Bronchial epithelial cell (primary cell): ENCODE measurements at places on chromosomes 7 and 10.

DNA sequence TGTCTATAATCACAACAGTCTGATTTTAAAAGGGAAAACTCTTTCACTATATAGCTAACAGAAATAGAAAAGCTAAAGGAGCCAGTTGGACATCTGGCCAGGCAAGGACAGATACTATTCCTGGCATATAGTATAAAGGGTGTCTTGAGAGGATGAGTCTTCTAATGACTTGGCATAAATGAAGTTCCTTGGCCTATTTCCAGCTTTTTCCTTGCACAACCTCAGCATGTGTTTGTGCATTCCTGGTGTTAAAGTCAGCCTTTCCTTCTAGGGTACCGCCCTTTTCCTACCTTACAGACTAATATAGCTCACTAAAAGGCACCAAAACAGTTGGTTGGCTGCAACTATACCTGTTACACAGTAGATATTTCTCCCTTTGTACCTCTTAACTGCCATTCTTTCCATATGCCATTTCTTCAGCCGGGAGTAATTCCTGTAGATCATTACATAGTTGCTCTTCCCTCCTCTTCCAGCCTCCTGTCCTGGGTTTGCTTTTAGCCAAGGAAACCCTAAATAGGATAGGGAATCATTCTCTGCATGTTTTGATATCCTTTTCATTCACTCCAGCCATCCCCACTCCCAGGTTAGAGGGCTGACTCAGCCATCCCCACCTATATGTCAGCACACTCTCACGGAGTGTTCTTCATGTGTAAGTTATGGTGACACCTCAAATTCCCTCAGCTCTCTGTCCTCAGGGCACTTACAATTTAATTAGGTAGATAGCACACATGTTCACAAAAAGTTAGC lies 102.1 kb upstream of the MDFIC start:
- peak; percentile 100 for DNase-seq

- DNase-seq: peak; percentile 88
Measured at GRCh38 chr7:38893061-38893460, 15.9 kb downstream of the VPS41 start.

- DNase-seq: no peak
Measured at GRCh38 chr7:24119852-24120251, 164.1 kb upstream of the NPY start.

DNA sequence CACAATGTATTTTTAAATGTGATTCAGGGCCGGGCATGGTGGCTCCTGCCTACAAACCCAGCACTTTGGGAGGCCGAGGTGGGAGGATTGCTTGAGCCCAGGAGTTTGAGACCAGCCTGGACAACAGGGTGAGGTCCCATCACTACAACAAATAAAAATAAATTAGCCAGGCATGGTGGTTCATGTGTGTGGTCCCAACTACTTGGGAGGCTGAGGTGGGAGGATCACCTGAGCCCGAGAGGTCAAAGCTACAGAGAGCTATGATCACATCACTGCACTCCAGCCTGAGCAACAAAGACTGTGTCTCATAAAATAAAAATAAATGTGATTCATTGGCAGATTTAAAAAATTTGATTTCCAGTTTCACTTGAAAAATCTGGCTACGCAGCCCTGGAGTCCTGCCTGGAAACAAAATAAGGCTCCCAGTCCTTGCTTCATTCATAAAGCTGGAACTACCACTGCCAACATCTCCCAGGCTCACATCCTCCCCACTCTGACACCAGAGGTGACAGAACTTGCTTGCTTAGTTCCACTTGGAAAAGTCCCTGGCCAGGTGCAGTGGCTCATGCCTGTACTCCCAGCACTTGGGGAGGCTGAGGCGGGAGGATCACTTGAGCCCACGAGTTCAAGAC lies 27.9 kb upstream of the SLC35G1 start:
- DNase-seq: no peak

GRCh38 chr10:70851597-70852475 lies 36.1 kb downstream of the SGPL1 start:
- no peak for DNase-seq

- DNase-seq: peak; percentile 100
Measured at GRCh38 chr7:77393261-77393660, 22.9 kb downstream of the GSAP start.

GRCh38 chr7:33868166-33868565 lies 37.2 kb upstream of the BMPER start:
- peak; percentile 52 for DNase-seq

GRCh38 chr10:92573091-92573797 lies 649 bp downstream of the IDE start:
- peak; percentile 37 for DNase-seq

GRCh38 chr10:4083509-4084003 lies 298.5 kb upstream of the KLF6 start:
- no peak for DNase-seq

DNA sequence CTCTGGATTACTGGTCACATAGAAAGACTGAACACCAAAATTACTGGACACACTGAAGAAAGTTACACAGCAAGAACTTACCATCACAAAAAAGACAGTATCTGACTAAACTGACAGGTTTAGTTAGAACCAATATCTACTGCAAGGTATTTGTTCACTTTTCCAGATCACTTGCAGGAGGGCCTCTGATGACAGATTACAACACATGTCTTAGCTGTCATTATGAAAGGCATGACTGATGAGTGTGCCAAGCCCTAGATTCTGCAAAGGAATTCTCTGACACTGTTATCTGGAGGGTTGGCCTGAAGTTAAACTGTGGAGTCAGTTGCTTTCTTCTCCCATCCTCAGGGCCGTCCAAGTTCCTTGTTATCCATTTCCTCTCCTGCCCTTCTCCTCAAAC lies 242.7 kb downstream of the KIF20B start:
- peak; percentile 40 for DNase-seq

- no peak for DNase-seq
Measured at GRCh38 chr10:47350671-47351640, 2.8 kb downstream of the RBP3 start.

GRCh38 chr7:86411814-86412213 lies 231.9 kb upstream of the GRM3 start:
- DNase-seq: peak; percentile 48

- DNase-seq: no peak
Measured at GRCh38 chr7:94054130-94054529, 50.0 kb upstream of the BET1 start.

DNA sequence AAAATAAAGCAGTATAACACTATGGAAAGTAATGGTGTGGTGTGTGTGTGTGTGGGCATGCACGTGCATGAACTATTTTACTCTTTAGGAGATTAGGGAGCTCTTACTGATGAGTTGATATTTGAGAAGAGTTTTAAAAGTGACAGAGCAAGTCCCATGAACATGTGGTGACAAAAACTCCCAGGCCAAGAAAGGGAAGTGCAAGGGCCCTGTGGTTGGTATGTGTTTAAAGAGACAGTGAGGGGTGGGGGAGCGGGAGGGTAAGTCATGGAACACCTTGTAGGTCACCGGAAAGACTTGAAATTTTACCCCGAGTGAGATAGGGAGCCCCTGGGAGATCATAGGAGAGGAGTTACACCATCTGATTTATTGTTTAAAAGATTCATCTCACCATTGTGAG lies 63.3 kb downstream of the AKR1B1 start:
- no peak for DNase-seq

DNA sequence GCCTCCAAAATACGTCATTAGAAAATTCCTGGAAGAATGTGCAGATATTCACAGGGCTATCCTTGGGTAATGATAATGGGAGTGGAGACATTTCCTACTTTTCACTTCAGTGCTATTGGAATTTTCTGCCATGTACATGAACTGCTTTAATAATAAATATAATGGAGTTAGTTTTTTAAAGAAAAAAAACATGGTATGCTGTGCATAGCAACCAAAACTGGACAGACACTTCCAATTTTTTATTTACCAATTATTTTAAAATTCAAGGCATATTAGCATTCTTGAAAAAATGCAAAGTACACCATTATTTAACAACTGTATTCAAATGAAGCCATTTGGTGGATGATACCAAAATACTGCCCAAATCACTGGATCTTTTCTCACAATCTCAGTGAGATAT lies 3.3 kb downstream of the XRCC2 start:
- no peak for DNase-seq

GRCh38 chr10:125087191-125087896 lies 73.0 kb downstream of the CTBP2 start:
- DNase-seq: peak; percentile 87

GRCh38 chr7:99011341-99011705 lies 132.6 kb downstream of the SMURF1 start:
- DNase-seq: no peak

- DNase-seq: no peak
Measured at GRCh38 chr7:6579446-6579845, 2.2 kb downstream of the ZDHHC4 start.

- DNase-seq: no peak
Measured at GRCh38 chr10:71179382-71179781, 33.0 kb upstream of the UNC5B start.
